Adrenal gland (tissue), 19 donors: ENCODE measurements at places on chromosomes 2 and 18. TPM values are rescaled to one million over a fixed set of nuclear protein-coding genes. Genes with fewer than 3 reads are reported as not detected.
A peak's percentile ranks its signal among the peaks of the same experiment; 100 is the strongest.

The DGKD gene
- 25.2 TPM for total RNA-seq

The HTR2B gene
- 47.3 TPM for total RNA-seq

The HOXD13 gene
- total RNA-seq, result not detected

DNA sequence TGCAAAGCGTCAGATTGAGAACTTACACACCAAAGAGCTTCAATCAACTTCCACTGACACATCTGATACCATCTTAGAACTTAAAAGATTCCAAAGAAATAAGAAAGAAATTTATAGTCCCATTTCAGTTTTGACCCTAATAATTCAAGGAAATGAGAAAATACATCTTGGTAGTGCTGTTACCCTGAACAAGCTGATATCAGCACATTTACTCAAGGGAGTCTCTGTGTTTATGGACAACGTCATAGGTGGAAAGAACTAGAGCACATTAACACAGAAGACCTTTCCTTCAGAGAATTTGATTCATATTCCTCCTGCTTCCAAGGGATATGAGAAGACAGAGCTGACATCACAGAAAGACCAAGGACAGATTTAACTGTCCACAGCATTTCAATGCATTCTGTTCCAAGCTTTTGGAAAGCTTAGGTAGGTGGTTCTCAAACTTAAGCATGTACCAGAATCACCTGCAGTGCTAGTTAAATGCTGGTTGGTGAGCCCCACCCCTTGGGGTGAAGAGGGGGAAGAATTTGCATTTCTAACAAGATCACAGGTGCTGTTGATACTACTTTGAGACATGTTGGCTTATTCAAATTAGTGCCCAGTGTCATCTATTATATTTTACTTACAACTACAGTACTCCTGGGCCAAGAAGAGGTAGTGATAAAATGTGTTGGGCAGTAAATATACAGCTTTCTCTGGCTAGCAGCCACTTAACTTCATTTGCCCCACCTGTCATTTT, 59.8 kb downstream of the LDAH start:
- H3K4me1 ChIP-seq, result peaks cover 8% of the 10 kb centered on the region
- DNase-seq, result no peak
- no peak overlapping the region for H3K4me3 ChIP-seq
- no peaks in the 10 kb centered on the region for H3K27me3 ChIP-seq
- no peak overlapping the region for H3K27ac ChIP-seq

DNA sequence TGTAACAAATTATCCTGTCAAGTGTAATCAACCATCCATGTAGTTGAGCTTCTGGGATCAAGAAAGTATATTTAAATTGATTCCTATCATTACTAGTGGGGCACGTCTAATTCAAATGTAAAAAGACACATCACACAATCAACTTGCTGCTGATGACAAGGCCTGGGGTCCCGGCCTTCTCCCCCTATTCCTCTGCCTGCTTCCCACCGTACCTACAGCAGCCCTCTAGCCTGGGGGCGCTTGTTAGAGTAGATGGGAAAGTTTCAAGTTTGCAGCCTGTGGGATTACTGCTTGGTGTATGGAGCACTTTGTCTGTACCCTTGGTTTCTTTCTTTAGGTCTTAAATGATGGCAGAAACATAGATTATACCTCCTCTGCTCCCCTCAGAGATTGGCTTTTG, 333.3 kb upstream of the KYNU start:
- no peak overlapping the region for H3K4me3 ChIP-seq
- H3K27me3 ChIP-seq, result no peaks in the 10 kb centered on the region
- H3K27ac ChIP-seq, result no peak overlapping the region
- no peak for DNase-seq

DNA sequence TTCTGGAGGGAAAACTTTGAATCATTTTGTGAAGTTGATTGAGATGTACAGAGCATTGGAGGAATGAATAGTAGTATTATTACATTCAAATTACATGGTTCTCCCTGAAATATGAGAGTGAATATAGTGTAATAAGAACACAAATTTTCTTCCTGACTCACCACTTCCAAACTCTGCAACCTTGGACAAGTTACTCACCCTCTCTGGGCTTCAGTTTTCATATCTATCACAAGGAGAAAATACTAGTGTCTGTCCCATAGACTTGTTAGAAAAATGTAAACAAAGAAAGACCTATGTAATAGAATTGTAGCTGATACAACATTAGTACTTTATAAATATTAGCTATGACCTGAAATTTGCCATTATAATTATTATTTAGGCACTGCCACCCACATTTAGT, 150.8 kb downstream of the LRRTM1 start:
- H3K4me1 ChIP-seq, result no peaks in the 10 kb centered on the region
- no peak overlapping the region for H3K4me3 ChIP-seq
- no peaks in the 10 kb centered on the region for H3K36me3 ChIP-seq
- H3K27me3 ChIP-seq, result no peaks in the 10 kb centered on the region
- no peak overlapping the region for H3K27ac ChIP-seq

The HMSD gene
- total RNA-seq, result not detected

DNA sequence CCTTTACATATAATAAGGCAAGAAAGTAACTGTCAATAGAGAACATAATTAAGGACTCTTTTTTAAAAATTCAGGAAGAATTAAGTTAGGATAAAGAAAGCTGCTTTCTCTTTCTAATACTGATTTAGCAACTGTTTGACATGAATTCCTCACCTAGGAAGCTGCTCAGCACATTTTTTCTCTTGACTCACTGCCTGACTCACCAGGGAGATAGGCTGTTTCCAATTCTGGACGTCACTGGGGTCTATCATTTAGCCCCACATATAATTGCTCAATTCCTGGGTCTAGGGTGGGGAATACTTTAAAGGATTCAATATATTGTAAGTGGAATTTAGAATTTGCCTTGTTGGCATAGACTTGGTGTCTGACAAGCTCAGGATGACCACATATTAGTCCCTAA, 50.8 kb upstream of the UGP2 start:
- no peaks in the 10 kb centered on the region for H3K27me3 ChIP-seq
- no peaks in the 10 kb centered on the region for H3K36me3 ChIP-seq

The DNAJC10 gene
- total RNA-seq, result 61.3 TPM

GRCh38 chr2:121094101-121094500, 190.9 kb downstream of the TFCP2L1 start:
- no peak overlapping the region for H3K4me3 ChIP-seq
- H3K4me1 ChIP-seq, result no peaks in the 10 kb centered on the region
- H3K27ac ChIP-seq, result no peak overlapping the region

The EEF1B2 gene
- total RNA-seq, result 591 TPM

- H3K36me3 ChIP-seq, result no peaks in the 10 kb centered on the region
- no peak overlapping the region for H3K27ac ChIP-seq
- no peaks in the 10 kb centered on the region for H3K27me3 ChIP-seq
- no peak for DNase-seq
- H3K4me1 ChIP-seq, result no peaks in the 10 kb centered on the region
These were observed 166.5 kb upstream of the CXCR4 start for GRCh38 chr2:136284226-136285119.

- DNase-seq, result no peak
- H3K4me3 ChIP-seq, result no peak overlapping the region
- H3K36me3 ChIP-seq, result no peaks in the 10 kb centered on the region
- H3K4me1 ChIP-seq, result no peaks in the 10 kb centered on the region
- H3K27ac ChIP-seq, result no peak overlapping the region
These were observed 28.3 kb upstream of the DSC1 start for GRCh38 chr18:31190919-31191318.

DNA sequence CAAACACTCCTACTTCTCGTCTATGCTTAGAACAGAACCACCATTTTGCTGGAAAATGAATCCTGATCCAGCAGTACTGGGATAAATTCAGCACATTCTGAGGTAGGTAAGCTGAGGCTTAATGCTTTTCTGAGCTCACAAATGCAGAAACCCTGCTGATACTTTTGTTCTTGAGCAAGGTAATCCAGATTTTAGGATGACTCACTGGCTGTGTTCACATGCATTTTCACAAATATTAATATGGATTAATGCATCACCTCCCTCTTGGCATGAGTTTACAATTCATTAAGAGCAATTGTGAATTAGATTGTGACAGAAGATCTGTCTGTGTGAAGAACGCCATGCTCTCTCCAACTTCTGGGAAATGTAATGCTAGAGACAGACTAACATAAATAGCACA, 42.2 kb downstream of the RAD51AP2 start:
- H3K36me3 ChIP-seq, result no peaks in the 10 kb centered on the region
- no peaks in the 10 kb centered on the region for H3K4me1 ChIP-seq
- no peak overlapping the region for H3K27ac ChIP-seq

DNA sequence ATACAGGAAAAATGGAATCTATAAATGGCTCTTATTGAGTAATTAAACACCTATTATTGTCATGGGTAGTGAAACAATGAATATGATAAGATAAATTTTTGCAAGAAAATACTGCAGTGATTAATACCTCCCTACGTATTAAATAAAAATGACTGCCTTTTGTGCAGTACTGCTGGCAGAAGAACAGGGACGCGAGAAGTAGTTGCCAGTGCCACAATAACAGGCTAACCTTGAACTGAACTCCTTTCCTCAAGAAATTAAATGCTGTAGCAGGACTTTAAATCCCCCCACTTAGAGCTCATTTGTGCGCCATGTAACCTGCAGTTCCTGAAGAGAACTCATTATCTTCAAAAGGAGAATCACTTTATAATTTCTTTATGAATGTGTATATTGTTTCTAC, 24.6 kb downstream of the FIGN start:
- H3K4me1 ChIP-seq, result no peaks in the 10 kb centered on the region
- no peak overlapping the region for H3K27ac ChIP-seq
- H3K36me3 ChIP-seq, result no peaks in the 10 kb centered on the region
- no peaks in the 10 kb centered on the region for H3K27me3 ChIP-seq
- H3K4me3 ChIP-seq, result no peak overlapping the region
- DNase-seq, result peak; percentile 18

DNA sequence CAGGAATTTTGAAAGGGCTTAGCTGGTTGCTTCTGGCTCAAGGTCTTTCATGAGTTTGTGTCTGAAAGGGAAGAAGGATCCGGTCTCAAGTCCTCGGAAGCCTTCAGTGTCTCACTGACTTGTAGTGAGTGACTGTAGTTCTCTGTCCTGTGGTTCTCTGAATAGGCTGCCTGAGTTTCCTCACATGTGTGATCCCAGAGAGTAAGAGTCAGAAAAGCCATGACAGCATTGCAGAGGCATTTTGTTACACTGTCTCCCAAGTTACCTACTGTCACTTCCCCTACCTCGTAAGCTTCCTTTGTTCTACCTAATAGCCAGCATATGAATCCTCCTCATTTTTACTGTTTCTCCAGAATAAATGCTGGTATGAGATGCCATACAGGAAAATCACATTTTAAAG, 709.1 kb upstream of the CHAC2 start:
- H3K27me3 ChIP-seq, result no peaks in the 10 kb centered on the region
- H3K4me3 ChIP-seq, result no peak overlapping the region
- H3K4me1 ChIP-seq, result no peaks in the 10 kb centered on the region
- DNase-seq, result no peak

The ERMN gene
- not detected for total RNA-seq

- H3K36me3 ChIP-seq, result no peaks in the 10 kb centered on the region
- no peak overlapping the region for H3K4me3 ChIP-seq
- H3K4me1 ChIP-seq, result no peaks in the 10 kb centered on the region
- no peak for DNase-seq
These were observed 583.7 kb upstream of the HNMT start for GRCh38 chr2:137380610-137381009.

The PROM2 gene
- total RNA-seq, result 4.5 TPM

The SIGLEC15 gene
- 0.11 TPM for total RNA-seq

DNA sequence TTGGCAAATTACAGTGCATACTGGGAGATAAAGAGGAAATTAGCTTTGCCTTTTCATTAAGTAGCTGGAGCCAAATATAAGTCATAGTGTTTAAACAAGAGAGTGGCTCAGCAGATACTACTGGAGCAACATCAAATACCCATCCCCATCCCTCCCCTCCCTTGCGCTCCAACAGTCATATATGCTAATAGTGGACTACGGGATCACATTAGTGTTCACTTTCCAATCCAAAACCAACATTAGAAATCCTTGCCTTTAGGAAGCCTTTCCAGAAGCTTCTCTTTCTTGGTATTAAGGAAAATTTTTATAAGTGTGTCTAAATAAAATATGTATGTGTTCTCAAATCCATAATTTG, 1669.3 kb downstream of the SUCLG1 start:
- no peaks in the 10 kb centered on the region for H3K36me3 ChIP-seq
- no peaks in the 10 kb centered on the region for H3K27me3 ChIP-seq
- no peak overlapping the region for H3K27ac ChIP-seq
- H3K4me3 ChIP-seq, result no peak overlapping the region

The C18orf63 gene
- not detected for total RNA-seq
